ENCODE measurements at places on chromosomes 16 and 17. TPM values are rescaled to one million over a fixed set of nuclear protein-coding genes. Genes with fewer than 3 reads are reported as not detected.

SLC16A6 gene
- total RNA-seq, result 4.9 TPM

SEZ6L2 gene
- 0.07 TPM for total RNA-seq

KCNG4 gene
- not detected for total RNA-seq

BICDL2 gene
- total RNA-seq, result 0.51 TPM

RNU2-1 gene
- 6,244 TPM for total RNA-seq

SGCA gene
- total RNA-seq, result 1.0 TPM

ODAD4 gene
- 0.49 TPM for total RNA-seq

CPHXL2 gene
- total RNA-seq, result not detected

MYH2 gene
- total RNA-seq, result not detected

ST6GALNAC1 gene
- total RNA-seq, result 1.1 TPM

FLII gene
- 288 TPM for total RNA-seq

TSPOAP1 gene
- total RNA-seq, result 77.0 TPM

MT1E gene
- total RNA-seq, result 152 TPM

WSB1 gene
- 74.7 TPM for total RNA-seq

CX3CL1 gene
- not detected for total RNA-seq

AURKB gene
- 110 TPM for total RNA-seq

CHMP1A gene
- 96.3 TPM for total RNA-seq

CAVIN1 gene
- 1.9 TPM for total RNA-seq

ADAMTS18 gene
- total RNA-seq, result not detected

ZSCAN10 gene
- total RNA-seq, result 0.24 TPM

TOB1 gene
- 51.9 TPM for total RNA-seq

CDYL2 gene
- total RNA-seq, result 125 TPM

TBC1D28 gene
- total RNA-seq, result not detected

GALK1 gene
- total RNA-seq, result 41.4 TPM

SLFN12L gene
- 109 TPM for total RNA-seq

PLLP gene
- 0.34 TPM for total RNA-seq

CEMP1 gene
- total RNA-seq, result 0.44 TPM

ADAD2 gene
- not detected for total RNA-seq

CACNG3 gene
- total RNA-seq, result not detected

C17orf50 gene
- total RNA-seq, result not detected
